ENCODE measurements at places on chromosomes 12 and 14.

DNA sequence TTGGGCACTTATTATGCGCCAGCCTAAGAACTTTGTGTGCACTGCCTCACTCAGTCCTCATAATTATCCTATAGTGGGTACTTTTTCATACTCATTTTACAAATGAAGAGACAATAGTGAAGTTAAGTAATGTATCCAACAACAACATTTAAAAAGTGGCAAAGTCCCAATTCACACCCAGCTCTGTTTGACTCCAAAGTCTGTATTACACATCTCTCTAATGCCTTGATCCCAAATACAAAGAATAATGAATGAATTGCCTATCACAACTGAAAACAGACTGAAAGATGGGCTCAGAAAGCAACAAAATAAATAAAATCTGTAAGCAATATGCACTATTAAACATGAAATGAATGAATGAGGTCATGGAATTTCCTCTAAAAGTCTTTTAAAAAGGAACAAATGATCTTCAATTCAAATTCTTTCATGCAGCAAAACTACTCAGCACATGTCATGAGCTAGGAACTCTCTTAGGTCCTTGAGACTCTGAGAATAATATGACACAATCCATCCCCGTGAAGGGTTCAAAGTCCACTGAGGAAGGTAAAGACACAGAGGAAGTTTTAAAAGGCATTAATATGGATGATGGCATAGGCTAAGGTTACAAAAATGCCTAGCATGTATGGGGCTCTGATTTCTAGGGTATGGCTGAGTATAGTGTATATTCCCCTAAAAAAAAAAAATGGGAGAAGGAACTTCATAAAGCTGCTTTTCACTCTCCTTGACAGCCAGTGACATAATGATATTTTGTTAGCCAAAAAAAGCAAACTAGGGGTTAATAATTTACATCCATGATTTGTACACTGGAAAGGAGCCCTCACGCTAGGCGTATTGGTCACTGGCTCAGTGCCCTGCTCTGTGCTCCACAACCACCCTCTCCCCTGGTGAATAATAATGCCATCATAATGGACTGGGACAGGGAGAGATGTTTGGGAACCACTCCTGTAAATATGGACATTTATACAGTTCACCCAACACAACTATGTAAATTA lies 103.4 kb downstream of the SLC2A13 start:
- no peak for DNase-seq

DNA sequence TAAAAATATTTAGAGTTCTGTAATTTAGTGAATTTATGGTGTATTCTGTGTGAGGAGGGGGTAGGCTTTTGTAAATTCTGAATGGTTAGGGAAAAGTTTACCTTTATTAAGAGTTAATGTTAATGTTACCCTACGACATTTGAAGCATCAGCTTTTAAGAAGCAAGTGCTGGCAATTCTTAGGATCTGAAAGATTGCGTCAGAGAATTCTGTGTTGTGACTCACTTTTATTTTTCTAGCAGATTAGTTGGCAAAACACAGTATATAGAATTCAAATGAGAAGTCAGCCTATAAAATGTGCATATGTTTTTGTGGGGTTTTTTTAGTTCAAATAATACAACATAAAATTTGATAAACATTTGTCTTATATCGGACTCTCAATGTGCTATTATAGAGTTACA lies 97.6 kb downstream of the RAD52 start:
- no peak for DNase-seq

GRCh38 chr12:47547077-47547476 lies 158.8 kb downstream of the RPAP3 start:
- no peak for DNase-seq

- DNase-seq, result no peak
Measured at GRCh38 chr12:85283560-85283959, 3.5 kb downstream of the ALX1 start.

- no peak for DNase-seq
Measured at GRCh38 chr12:55612646-55613045, 24.0 kb upstream of the OR10P1 start.

GRCh38 chr12:13039328-13039956 lies 4.7 kb upstream of the FAM234B start:
- DNase-seq, result no peak

DNA sequence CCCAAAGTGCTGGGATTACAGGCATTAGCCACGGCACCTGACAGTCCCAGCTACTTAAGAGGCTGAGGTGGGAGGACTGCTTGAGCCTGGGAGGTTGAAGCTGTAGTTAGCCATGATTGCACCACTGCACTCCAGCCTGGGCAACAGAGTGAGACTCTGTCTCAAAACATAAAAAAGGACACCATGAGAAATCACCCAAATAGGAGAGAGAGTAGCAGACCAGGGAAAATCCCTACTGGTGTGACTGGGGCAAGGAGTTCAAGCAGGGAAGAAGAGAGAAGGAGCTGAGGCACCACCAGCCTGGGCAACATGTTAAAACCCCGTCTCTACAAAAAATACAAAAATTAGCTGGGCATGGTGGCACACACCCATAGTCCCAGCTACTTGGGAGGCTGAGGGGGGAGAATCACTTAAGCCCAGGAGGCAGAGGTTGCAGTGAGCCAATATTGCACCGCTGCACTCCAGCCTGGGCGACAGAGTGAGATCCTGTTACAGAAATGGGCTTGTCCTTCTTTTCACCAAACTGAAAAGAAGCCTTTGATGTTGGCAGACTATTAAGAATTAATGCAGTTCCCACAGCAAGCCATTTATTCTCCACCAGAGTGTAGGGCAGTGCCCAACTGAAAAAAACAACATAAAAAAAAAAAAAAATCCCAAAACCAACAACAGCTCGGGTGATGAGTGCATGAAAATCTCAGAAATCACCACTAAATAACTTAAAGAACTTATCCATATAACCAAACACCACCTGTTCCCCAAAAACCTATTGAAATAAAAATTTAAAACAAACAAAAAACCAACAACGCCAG lies 4.5 kb upstream of the SRSF9 start:
- no peak for DNase-seq

DNA sequence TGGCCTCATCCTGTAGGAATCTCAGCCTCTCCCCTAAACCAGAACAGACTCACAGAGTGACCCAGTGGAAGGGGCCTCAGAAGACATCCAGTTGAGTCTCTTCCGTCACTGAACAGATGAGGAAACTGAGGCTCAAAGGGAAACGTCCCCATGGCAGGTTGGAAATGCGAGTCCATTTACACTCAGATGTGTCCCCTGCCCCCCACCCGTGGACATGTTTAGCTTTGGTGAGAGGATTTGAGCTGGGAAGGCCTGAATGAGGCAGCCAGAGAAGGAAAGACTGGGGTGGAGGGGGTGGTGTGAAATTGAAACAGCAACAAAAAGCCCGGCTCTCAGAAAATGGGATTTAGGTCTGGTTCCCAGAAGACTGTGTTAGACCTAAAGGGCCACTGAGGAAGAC lies 1.7 kb downstream of the FAIM2 start:
- DNase-seq, result no peak

- no peak for DNase-seq
Measured at GRCh38 chr12:108307006-108307405, 32.1 kb downstream of the CMKLR1 start.

Measured in effector CD4-positive, alpha-beta T cell (primary cell).